ENCODE measurements at places on chromosomes 11 and 22. TPM values are rescaled to one million over a fixed set of nuclear protein-coding genes. Genes with fewer than 3 reads are reported as not detected.

DNA sequence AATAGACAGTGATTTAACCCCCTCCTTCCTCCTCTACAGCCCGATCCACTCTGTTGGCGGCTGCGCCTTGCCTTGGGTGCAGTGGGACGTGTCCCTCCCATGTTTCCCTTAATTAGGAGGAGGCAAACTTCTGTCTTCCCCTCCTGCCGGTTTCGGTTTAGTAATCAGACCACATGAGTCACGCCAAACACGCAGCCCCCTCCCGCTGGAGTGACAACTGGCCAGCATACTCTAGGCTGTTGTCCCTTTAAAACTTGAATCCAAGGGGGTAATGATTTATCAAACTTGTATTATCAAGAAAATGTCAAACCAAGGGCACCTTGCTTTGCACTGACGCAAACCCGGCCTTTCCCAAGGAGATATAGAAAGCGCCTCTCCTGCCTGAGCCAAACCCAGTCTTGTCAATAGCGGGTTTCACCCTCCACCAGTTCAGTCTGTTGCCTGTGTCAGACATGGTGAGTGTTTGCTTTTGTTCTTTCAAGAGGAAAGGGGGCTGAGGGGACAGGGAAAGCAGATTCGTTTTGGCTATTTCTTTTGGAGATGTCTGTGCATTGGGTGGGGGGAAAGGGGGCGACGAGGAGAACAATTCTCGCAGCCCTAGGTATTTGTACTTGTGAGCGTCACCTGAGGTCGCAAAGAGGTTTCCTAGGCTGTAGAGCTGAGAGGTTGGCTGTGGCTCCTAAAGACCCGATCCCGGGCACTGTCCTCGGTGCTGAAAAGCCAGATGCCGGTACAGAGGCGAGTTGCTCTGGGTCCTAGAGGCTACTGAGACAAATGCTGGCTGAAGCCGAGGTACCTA lies at the start of gene SLC6A5:
SLC6A5 (plus strand) TSS at position 388 of the 799 bp plus-strand sequence; CDS start at position 453, 65 bp downstream.
- peak; percentile 35 for DNase-seq

DNA sequence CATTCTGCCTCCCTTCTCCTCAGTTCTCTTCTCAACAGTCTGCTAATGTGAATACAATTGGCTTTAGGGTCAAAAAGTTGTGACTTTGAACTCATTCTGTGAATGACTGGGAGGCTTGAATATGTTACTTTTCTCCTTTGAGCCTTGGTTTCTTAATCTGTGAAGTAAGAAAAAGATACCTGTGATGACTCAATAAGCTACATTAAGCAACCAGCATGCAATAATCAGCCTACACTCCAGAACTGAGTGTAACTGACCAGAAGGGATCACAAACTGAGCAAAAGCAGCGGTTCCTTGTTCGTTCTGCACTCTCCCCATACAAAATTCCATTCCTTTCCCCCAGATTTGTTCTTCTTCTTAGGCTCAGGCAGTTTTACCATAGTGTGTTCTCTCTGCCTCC lies 23.4 kb downstream of the ZNF202 start:
- peak; percentile 14 for DNase-seq

DNA sequence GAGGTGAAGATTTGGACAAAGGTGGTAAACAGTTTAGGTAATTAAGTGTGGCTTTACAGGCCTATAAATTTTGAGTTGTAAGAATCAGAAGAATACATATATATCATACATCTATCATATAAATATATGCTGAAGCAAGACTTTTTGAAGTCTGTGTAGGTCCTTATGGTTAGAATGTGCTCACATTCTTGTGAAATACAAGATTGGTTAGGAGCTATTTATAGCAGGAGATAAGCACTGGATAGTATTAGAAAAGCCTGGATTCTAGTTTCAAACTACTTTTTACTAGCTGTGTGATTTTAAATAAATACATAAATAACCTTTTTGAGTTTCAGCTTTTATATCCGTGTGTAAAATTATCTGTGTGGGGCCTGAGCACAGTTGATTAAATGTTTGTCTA lies 42.3 kb downstream of the ANKRD42 start:
- DNase-seq = peak; percentile 53

TRIM44 gene
- 42.1 TPM for total RNA-seq

DNA sequence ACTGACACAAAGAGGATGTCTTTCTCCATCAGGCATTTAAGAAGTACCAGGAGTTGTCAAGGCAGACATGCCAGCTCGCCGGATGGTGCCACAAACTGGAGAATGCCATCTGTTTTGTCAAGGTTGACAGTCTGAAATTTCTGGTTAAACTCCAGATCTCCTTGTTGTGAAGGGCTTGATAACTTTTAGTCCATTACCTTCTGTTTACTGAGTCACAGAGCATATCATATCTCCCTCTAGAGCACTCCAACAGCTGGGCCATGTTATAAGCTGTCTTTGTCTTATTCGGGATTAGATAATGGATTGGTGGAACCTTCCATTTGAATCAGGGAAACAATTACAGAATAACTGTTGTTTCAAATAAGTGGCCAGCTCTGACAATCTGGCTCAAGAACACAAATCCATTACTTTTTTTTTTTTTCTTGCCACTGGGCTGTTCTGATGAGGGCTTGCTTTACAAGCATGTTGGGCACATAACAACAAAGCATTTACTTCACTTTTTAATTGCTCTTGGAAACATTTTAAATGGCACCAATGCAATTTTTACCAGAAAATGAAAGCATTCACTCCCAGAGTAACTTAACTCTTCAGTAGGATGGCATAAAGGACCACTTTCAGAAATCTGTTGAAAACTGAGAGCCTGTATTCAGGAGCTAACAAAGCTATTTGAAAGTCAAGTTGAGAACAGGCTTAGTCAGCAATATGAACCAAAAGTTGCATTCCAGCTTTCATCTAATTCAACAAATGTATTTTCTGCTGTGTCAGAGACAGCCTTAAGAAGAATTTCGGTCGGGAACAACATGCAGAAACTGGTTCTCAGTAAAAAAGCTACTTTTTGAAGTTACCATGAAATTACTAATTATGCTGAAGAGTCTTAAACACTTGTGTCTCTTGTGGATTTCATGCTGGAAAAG lies 227.6 kb upstream of the PITPNB start:
- peak; percentile 59 for DNase-seq

SLC22A8 gene
- not detected for total RNA-seq

- DNase-seq = peak; percentile 14
These were observed at the start of gene PLAAT5 for GRCh38 chr11:63490551-63491239. Gene PLAAT5, minus strand, starts transcription at chr11:63491167. Its CDS starts 133 bp downstream, at chr11:63491034.

INCENP gene
- total RNA-seq = 47.5 TPM

All from fibroblast of the aortic adventitia (primary cell).